ENCODE measurements at places on chromosomes 12 and 14.
A peak's percentile ranks its signal among the peaks of the same experiment; 100 is the strongest.

DNA sequence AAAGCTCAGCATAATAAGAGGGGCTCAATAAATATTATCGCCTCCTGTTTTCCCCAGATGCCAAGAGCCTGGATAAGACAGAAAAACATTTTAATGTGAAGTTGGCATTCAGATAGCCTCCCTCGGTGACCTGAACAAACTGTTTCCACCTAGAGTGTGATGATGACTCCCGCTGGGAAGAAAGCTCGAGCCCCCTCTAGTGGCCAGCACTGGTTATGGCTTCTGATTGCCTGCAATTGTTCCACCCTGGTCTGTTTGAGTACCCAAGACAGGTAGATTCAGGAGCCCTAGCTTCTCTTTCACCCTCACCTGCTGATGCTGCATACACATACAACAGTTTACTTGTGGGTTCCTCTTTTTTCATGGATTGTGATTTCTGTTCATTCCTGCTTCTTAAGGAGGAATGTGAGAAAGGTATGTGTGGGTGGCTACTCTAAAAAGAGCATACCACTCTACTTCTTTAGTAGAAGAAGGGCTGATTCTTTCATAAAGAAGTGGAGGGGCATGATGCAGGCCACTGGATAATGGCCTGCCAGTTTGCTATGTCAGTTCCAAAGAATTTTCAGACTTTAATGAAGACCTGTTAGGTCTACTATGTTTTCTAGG, 6.4 kb downstream of the ERG28 start:
- DNase-seq: peak; percentile 84

DNA sequence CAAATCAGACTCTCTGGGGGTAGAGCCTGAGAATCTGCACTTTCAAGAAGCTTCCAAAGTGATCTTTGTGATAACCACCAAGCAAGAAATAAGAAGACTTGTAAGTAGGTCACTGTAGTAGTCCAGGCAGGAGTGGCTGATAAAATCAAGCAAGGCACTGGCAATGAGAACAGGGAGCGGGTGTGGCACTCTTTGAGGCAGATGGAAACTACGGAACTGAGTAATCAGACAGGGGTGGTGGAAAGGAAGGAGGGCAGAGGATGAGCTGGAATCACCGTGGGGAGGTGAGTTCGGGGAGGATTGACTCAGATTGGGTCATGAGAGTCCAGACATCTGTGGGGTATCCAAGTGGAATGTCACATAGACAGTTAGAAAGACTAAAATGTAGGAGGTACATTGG, 44.4 kb upstream of the PLXNC1 start:
- no peak for DNase-seq

DNA sequence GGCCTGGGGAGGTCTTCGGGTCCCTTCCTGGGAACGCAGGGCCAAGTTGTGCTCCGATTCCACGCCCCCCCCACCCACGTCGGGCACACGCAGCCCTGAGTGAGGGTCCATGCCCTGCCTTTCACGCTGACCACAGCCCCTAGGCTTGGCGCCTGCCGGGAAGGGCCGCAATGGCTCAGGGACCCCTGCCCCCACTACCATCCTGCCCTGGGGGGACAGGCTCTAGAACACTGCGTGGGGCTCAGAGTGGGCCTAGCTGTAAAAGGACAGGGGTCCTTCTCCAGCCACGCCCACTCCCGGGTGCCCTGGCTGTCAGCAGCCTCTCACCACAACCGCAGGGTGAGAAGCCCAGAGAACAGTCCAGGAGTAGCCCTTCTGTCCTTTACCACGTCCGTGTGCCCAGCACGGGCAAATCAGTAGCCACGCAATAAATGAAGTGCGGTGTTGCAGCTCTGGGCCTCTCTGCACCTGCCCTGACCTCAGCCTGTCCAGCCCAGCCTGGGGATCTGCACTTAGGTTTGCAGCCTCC, 9.4 kb upstream of the GPR68 start:
- no peak for DNase-seq

DNA sequence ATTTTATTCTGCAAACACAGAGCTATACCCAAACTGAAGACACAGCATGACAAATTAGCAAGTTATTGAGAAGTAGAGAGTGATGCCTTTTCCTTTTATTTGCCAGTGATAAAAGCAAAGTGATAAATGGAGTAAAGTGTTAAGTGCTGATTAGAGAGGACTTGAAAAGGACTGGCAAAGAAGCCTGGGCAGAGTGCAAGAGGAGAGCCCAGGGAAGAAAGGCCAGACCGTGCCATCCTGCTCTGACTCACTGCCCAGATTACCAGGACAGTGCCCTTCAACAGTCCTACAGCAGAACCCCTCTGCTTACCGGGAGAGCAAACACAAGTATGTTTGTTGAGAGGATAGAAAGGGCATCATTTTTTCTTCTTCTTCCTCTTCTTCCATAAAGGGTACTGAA, 106.5 kb downstream of the ETV6 start:
- no peak for DNase-seq

GRCh38 chr14:77804592-77804991, 4.7 kb downstream of the ADCK1 start:
- DNase-seq: no peak

GRCh38 chr12:10048526-10048925, 18.0 kb downstream of the CLEC9A start:
- DNase-seq: no peak

GRCh38 chr12:38508246-38508645, 191.7 kb downstream of the ALG10B start:
- DNase-seq: no peak

- no peak for DNase-seq
Observed at GRCh38 chr12:4386801-4387200, 7.3 kb upstream of the FGF23 start.

DNA sequence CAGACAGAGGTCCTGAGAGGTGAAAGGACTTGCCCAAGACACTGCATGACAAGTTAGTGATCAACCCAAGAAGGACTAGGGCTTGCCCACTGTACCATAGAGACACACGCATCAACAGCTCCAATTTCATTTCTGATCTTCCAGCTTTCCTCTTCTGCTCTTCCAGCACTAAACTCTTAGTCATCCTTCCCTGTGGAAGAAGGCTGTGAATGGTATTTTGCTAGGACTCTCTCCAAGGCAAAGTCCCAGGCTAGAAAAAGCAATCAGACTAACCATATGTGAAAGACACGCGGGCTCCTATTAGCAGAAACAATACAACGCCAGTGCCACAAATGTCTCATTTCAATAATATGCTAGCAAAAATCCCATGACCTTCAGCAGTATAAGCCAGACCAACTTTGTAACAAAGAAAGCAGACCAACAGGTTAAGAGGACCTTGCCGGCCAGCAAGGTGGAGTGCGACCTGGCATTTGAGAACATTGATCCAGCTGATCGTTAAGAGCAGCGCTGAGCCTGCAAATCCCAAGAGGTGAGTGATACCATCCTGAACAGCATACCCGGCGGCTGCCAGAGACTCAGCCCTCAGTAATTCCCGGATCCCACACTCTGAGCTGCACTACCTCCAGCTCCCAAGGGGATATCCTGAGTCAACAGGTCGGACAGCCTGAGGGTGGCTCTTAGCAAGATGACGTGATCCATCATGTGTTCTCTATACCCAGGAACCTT, 132.5 kb downstream of the FOXN3 start:
- no peak for DNase-seq

DNA sequence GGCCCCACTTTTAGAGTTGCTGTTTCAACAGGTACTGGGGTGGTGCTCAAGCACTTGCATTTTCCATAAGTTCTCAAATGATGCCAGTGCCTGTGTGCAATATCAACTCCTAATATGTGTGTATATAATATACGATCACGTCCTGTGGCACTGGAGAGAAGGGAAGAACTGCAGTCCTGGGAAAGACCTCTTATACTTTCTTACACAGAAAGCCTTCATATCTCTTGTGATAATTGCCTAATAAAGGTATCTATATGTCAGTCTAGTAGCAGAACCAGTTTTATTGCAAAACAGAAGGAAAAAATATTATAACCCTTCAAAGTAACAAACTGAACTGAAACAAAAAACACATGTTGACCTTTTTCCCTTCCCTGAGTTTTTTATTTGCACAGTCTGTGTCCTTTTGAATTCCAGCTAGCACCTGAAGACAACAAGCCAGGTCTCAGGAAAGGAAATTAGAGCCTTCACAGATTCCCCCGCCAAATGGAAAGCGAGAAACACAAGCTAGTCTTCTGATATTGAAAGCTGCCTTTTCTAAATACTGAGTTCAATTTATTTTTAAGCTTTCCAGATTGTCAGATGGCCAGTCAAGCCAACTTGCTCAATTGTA, 44.4 kb downstream of the IGF1 start:
- no peak for DNase-seq
